ENCODE measurements at places on chromosomes 4 and X.
A peak's percentile ranks its signal among the peaks of the same experiment; 100 is the strongest.

DNA sequence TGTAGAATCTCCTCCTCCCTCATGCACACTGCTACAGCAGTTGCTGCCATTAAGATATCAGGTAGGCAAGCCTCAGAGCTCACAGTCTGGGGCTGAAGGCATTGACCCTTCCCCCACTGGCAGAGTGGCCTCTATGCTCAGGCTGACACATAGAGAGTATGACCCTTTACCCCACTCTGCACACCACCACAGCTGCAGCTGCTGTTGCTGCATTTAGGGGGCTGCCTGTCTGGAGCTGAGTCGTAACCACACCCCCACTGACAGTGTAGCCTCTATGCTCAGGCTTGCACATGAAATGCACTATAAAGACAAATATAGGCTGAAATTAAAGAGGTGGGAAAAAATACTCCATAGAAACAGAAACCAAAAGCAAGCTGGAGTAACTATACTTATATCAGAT is 289.3 kb upstream of the PABPC4L start:
- DNase-seq = no peak

DNA sequence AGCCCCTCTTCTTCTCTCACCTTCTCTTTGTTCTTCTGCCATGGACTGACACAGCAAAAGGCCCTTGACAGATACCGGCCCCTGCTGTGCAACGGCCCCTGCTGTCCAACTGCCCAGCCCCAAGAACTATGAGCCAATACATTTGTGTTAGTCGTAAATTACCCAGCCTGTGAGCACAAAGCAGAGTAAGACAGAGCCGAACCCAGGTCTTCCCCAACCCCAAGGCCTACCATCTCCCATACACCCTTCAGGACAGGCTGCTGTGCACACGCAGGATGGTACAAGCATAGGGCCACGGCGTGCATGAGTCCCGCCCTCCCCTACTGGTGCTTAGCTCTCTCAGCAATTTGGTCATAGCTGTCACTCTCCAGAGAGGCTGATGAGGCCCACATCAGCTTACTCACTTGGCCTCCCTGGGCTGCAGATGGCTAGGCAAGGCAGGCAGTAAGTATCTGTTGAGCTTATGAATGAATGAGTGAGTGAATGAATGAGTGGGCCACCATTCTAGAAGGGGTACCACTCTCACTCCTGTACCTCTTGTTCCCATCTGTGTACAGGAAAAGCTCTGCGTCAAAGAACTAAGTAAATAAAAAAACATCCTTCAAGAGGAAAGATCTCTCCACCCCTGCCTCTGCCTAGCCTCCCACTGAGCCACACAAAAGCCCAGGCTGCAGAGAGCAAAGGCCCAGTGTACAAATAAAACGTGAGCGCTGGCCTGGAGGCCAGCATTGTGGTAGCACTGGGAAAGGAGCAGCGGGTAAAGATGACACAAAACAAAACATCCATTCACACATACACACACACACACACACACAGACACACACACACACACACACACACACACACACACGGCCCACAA is 13.9 kb downstream of the WDR1 start:
- no peak for DNase-seq

DNA sequence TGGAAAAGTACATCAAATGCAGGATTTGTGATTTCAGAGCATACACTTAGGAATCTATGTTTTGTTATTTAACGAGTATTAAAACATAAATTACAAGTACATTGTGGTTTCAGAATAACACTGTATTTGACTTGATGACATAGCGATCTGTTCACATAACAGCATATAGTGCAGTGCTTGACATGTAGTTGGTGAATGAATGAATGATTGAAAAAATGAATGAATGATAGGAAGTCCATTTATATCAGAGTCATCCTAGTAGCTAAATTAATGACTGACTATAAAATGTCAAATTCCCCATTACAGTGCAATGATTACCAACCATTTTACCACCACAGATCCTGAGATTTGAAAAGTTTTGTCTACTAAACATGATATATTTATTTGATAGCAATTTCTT is 114.6 kb upstream of the FAT1 start:
- no peak for DNase-seq

- peak; percentile 33 for DNase-seq
Observed at GRCh38 chr4:122826553-122827257, at the start of gene FGF2. Gene FGF2, plus strand, starts transcription at chr4:122826831. Its CDS starts 344 bp downstream, at chr4:122827175.

DNA sequence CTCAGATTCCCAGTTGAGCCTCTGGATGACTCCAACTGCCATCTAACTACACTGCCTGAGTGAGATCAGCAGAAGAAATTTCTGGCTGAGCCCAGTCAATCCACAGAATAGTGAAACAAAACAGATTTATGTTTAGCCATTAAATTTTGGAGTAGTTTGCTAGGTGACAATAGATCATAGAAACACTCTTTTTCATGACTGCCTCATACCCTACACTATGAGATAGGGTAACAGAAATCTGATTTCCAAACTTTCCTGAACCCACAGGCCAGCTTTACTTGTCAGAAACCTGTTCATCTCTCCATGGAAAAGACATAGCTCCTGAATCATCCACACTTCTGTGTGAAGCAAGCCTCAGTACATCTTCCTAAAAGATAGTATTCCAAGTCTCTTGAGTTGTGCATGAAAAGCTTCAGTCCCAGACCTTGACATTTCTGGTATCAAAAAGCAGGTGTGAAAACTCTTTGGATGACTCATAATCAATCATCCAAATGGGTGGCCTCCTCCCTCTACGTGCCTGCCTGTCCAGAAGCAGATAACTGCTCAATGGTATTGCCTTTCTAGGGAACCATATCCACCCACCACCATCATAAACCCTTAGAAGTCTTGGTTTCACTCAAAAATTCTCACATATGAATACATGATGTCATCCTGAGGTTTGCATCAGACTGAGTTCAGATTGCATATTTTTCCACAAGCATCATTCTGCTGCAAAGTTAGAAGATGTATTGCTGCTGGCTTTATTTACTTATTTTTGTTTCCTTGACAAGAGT is 47.5 kb upstream of the RAP2C start:
- DNase-seq = peak; percentile 3

GRCh38 chrX:10172877-10173276 is 16.1 kb downstream of the CLCN4 start:
- no peak for DNase-seq

- no peak for DNase-seq
Observed at GRCh38 chrX:105822138-105823091, at the start of gene NRK. Gene NRK, plus strand, starts transcription at chrX:105822539. Its CDS starts 307 bp downstream, at chrX:105822846.

- DNase-seq = no peak
Observed at GRCh38 chr4:55857586-55857985, 4.1 kb downstream of the EXOC1 start.

- DNase-seq = no peak
Observed at GRCh38 chrX:129606918-129607317, 47.8 kb downstream of the APLN start.

- DNase-seq = no peak
Observed at GRCh38 chr4:114209584-114209983, 230.1 kb upstream of the ARSJ start.

- no peak for DNase-seq
Observed at GRCh38 chrX:110338935-110339334, 19.7 kb upstream of the RTL9 start.

- no peak for DNase-seq
Observed at GRCh38 chr4:138039010-138039409, 203.1 kb downstream of the SLC7A11 start.

DNA sequence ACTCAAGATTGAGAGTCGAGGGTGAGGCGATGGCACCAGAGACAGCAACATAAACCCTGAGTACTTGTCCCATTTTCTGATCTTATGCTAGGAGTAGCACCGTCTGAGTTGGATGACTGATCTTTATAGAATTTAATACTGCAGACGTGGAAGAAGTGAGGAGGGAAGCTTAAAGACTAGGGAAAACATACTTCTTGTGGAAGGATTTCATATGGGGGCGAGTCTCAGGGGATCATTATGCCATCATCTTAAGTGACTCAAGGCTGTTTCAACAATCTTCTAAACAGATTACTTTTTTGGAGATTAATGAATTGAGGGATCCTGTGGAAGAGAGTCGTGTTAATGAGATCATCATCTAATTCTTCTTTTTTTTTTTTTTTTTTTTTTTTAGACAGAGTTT is 17.2 kb upstream of the FAT1 start:
- no peak for DNase-seq

DNA sequence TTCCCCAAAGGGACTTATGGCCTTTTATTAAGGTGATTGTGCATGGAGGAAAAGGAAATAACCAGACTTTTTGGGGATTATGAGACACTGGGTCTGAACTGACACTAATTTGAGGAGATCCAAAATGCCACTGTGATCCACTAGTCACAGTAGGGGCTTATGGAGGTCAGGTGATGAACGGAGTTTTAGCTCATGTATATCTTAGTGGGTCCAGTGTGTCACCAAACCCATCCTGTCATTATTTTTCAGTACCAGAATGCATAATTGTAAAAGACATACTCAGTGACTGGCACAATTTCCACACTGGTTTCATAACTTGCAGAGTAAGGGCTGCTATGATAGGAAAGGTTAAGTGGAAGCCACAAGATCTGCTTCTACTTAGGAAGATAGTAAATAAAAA is 131.3 kb downstream of the RTL3 start:
- DNase-seq = no peak

DNA sequence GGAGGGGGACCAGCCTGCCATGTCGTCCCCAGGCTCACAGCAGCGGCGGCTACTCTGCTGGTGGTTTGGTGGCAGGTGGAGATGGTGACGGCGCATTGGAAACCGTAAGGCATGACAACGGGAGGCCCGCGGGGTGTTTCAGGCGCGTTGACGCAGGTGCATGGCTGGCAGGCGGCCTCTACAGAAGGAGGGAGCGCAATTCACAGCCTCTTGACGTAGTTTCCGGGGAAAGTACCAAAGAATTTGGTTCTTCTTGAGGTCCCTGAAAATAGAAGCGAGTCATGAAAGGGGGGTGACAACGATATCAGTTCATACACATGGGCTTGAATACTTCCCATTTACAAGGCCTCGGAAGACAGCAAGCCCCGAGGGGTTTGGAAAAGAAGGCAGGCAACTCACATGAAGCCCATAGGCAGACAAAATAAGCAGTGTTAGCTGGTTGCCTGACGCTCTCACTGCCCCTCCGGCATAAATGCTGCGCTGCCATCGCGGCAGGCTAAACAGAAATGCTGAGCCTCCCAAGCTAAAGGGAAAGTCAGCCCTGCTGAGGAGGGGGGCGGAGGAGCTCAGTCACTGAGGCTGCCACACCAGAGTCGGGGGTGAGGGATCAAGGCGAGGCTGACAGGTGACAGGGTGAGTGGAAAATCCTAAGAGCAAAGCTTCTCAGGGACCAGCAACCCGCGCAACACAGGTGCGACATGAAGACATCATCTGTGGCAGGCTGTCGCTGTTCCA is 52.3 kb upstream of the PDLIM3 start:
- peak; percentile 69 for DNase-seq

- no peak for DNase-seq
Observed at GRCh38 chr4:168725930-168726329, 229.1 kb downstream of the PALLD start.

- DNase-seq = no peak
Observed at GRCh38 chr4:99324979-99325378, 3.8 kb upstream of the ADH1B start.

DNA sequence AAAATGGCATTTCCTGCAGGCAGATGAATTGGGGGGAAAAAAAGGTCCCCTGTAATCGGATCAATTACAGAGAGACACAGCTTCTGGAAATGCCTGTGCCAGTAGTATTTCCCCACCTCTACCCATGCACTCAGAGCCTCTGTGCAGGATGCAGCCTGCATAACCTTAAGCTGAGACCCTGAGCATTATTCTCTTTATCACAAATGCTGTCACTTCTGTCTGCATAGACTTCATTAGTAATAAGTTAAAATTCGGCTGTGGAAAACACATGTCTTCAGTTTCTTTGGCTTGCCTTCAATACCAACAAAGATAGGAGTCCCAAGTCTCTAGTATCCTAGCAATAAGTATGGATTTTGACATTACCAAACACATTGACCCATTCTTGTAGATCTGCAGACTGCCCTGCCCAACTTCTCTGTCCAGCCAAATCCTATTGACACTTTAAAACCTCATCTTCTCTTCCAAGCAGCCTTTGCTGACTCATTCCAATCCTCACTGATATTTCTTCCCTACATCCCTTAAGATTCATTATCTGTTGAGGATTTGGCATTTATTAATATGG is 70.8 kb downstream of the LUZP4 start:
- DNase-seq = no peak

- no peak for DNase-seq
Observed at GRCh38 chrX:31506360-31506759, 434.5 kb upstream of the FTHL17 start.

- DNase-seq = no peak
Observed at GRCh38 chr4:19987746-19988145, 264.0 kb upstream of the SLIT2 start.

DNA sequence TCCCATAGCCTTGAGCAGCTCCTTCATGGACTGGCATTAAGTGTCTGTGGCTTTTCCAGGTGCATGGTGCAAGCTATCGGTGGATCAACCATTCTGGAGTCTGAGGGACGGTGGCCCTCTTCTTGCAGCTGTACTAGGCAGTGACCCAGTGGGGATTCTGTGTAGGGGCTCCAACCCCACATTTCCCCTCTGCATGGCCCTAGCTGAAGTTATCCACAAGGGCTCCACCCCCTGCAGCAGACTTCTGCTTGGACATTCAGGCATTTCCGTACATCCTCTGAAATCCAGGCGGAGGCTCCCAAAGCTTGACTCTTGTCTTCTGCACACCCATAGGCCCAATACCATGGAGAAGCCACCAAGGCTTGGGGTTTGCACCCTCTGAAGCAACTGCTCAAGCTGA is 89.3 kb upstream of the PGRMC2 start:
- no peak for DNase-seq

- no peak for DNase-seq
Observed at GRCh38 chr4:56699537-56700105, 18.5 kb upstream of the HOPX start.

GRCh38 chr4:47690611-47691010 is 147.3 kb downstream of the CORIN start:
- DNase-seq = no peak

- DNase-seq = no peak
Observed at GRCh38 chrX:16771483-16772398, 14.5 kb upstream of the TXLNG start.

- no peak for DNase-seq
Observed at GRCh38 chr4:93182722-93183121, 645.8 kb upstream of the ATOH1 start.
